ENCODE measurements at places on chromosomes 7 and 10.

- DNase-seq: no peak
These were observed 20.5 kb upstream of the AOC1 start for GRCh38 chr7:150831851-150832250.

DNA sequence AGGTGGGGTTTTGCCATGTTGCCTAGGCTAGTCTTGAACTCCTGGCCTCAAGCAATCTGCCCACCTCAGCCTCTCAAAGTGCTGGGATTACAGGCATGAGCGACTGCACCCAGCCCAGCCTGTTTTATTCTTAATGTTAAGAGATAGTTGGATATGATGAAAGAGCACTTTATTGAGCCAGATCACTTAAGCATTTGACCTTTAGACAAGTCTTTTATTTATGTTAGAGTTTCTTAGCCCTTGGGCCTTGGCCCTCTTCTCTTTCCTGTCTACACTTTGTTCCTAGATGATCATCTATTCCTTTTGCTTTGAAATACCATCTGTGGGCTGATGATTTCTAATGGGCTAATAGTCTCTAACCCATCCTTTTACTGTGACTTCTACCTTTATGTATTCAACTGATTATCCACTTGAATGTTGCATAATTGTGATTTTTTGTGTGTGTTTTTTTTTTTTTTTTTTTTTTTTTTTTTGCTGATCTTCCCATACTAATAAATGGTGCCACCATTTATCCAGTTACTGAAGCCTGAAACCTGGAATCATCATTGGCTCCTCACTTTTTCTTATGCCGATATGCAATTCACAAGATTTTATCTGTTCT lies 34.8 kb downstream of the BTRC start:
- no peak for DNase-seq

GRCh38 chr7:102291056-102291915 lies 4.6 kb downstream of the SH2B2 start:
- peak; percentile 89 for DNase-seq

DNA sequence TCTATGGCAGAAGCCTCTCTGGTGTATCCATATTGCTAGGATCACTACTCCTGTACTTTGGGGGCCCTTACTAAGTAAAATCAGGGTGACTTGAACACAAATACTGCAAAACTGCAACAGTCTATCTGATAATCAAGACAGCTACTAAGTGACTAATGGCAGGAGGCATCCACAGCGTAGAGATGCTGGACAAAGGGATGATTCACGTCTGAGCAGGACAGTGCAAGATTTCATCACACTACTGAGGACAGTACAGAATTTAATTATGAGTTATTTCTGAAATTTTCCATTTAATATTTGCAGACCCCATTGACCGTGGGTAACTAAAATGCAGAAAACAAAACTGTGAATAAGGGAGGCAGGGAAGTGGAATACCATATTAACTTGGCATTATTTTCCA lies 10.4 kb downstream of the CUL2 start:
- DNase-seq: no peak

DNA sequence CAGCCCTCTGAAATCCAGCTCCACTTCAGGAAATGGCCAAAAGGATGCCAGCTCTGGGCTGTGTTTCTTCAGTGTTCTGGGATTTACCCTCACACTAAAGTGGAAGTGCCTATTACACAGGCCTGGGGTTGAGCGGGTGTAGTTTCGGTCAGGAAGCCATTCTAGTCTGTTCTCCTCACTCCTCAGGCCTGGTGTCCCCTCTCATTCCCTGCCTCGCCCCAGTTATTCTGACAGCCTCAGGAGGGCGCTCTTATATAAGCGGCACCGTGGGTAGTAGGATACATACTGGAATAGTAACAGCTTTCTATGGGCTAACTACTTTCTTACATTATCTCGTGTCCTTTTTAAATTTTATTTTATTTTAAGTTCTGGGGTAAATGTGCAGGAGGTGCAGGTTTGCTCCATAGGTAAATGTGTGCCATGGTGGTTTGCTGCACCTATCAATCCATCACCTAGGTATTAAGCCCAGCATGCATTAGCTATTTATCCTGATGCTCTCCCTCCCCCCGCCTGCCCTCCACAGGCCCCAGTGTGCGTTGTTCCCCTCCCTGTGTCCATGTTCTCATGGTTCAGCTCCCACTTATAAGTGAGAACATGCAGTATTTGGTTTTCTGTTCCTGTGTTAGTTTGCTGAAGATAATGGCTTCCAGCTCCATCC lies 12.2 kb upstream of the LGI1 start:
- DNase-seq: no peak

- DNase-seq: no peak
These were observed 9.5 kb upstream of the SEM1 start for GRCh38 chr7:96719164-96719563.

- DNase-seq: no peak
These were observed 557.2 kb upstream of the CELF2 start for GRCh38 chr10:10460451-10460850.
